ENCODE measurements at places on chromosomes 11 and 22.

- no peak for DNase-seq
Measured at GRCh38 chr22:19527861-19528417, 3.7 kb upstream of the CLDN5 start.

GRCh38 chr22:37279331-37280181 lies 2.8 kb upstream of the CYTH4 start:
- DNase-seq = no peak

GRCh38 chr11:44611088-44611487 lies 45.6 kb downstream of the CD82 start:
- no peak for DNase-seq

- DNase-seq = no peak
Measured at GRCh38 chr11:64633555-64634159, 42.6 kb downstream of the SLC22A12 start.

DNA sequence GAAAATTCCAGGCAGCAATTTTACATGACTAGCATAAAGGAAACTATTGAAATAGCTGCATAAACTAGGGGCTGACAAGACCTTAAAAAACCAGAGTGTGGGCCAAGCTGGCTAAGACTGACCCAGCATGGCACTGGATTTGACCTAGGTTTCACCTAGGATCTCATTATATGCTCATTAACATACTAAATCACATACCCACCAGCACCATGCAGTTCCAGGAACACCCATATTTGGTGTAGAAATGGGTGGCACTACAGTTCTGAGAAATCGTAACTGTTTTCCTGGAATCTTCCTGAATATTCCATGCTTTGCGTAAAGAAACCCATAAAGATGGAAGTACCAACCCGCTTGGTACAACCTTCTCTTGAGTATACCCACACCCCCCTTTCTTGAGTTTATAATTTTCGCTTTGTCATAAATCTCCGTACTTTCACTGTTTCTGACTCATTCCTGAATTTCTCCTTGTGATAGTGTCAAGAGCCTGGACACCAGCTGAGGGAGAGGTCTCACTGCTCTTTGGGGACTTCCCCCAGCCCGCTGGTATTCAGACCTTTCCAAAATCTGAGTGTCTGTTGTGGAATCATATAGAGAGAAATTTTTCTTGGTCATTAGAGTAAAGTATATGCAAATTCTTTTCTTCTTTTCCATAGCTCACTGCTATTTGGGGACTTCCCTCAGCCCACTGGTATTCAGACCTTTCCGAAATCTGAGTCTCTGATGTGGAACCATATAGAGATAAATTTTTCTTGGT lies 55.1 kb downstream of the MTMR3 start:
- DNase-seq = no peak

DNA sequence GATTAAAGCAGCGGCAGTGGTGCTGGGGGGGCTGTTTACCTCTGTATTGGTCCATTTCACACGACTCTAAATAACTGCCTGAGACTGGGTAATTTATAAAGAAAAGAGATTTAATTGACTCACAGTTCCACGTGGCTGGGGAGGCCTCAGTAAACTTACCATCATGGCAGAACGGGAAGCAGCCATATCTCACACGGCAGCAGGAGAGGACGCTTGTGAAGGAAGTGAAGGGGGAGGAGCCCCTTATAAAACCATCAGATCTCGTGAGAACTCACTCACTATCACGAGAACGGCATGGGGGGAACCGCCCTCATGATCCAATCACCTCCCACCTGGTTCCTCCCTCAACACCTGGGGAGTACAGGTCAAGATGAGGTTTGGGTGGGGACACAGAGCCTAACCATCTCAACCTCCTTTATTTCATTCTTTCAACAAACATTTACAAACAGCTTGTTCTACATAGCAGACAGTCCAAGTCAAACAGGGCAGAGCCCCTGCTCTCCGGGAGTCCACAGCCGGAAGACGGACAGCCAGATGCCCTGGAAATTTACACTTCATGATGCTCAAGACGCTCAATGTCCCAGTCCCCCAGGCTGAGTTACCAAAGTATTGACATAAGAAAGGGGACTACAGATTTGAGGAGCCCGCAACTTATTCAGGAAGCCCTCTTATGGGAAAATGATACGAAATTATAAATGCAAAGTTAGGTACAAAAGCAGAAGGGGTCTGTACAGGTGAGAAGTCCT lies 26.3 kb upstream of the HMGXB4 start:
- no peak for DNase-seq

DNA sequence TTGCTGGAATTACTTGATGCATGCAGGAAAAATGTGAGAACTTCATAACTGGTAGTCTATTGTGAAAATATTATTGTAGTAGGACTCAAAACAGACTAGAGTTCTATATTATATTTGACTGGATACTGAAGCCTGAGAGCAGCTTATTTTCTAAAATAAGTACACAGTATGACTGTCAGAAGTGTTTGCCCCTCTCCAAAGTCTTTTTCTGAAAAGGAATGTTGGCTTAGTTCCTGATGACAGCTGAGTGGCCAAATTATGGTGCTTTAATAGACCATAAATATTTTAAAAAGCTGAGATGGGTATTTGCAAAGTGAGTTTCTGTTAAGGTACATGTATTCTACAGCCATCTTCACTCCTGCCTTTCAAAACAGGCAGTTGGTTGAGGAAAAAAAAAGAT lies 13.1 kb downstream of the ZBED5 start:
- no peak for DNase-seq
